Right forelimb (tissue), 1 donor: ENCODE measurements at places on chromosomes 7 and 10.

DNA sequence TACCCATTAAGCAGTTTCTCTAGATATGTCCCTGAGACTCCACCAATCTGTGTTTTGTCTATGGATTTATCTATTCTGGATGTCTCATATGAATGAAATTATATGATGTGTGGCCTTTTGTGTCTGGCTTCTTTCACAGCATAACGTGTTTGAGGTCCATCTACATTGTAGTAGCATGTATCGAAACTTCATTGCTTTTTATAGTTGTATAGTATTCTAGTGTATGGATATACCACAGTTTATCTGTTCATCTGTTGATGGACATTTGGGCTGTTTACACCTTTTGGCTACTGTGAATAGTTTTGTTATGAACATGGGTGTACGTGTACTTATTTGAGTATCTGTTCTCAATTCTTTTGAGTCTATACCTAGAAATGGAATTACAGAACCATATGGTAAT lies 9.6 kb downstream of the KAT6B start:
- no peak for DNase-seq

DNA sequence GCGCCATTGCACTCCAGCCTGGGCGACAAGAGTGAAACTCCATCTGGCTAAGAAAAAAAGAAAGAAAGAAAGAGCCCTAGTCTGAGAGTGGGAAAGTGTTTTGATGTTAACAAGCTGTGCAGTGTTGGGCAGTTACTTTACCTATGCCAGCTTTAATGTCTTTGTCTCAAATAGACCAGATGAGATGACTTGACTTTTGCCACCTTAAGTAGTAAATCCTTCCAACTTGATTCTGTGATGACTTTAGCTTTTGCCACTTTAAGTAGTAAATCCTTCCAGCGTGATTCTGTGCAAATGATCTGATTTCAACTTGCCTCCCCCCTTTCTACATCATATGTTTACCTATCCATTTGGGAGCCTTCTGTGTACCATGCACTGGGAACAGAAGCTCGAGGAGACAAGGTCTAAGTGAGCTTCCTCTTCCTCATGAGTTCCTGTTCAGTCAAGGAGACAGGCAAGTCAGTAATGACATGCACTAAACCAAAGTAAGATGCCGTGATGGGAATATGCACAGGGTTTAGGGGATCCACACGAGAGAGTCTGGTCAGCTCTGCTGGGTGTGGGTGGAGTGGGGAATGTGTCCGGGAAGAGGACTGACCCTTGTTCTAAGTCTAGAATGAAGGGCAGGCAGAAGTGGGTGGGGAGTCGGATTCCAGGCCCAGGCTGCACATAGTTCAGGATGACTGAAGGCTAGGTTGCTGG lies 17.2 kb downstream of the INPP5F start:
- no peak for DNase-seq

DNA sequence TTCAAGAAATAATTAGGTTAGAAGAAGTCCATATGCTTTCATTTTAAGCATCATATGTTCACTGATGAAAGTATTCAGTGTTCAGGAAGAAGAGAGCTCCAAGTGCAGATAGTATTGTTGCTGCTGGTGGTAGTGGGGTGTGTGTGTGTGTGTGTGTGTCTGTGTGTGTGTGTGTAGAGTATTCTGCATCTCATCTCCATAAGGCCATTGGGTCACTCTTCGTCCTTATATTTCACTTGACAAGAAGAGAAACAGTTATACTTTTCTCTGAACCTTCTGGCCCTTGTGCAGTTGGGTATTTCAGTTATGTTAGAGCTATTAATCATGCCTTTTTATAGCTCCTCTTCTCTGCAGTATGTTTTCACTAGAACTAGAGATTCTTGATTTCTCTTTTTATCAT lies 26.2 kb downstream of the ADAM22 start:
- DNase-seq: no peak

GRCh38 chr10:60135020-60135419 lies 228.7 kb upstream of the CCDC6 start:
- DNase-seq: no peak

DNA sequence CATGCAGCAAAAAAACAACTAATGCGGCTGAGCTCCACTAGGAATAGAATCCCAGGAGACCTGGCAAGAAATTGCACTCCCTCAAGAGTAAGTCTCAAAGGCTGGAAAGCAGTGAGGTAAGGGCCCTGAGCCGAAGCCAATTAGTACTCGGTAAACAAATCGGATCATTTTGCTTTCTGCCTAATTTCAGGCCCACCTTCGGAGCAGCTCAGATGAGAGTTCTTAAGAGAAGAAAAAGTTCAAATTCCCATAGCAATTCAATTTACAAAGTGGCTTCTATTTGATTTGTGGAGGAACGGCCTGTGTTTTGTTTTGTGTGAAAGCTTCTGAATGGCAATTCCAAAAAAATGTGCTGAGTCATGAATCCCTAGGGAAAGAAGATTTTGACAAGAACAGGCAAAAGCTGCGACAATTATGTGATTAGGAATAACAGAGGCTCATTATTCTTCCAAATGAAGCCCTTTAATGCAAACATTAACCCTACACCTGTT lies 60.9 kb downstream of the SLC16A9 start:
- DNase-seq: no peak

- no peak for DNase-seq
Observed at GRCh38 chr7:123661765-123662164, 6.1 kb downstream of the LMOD2 start.

DNA sequence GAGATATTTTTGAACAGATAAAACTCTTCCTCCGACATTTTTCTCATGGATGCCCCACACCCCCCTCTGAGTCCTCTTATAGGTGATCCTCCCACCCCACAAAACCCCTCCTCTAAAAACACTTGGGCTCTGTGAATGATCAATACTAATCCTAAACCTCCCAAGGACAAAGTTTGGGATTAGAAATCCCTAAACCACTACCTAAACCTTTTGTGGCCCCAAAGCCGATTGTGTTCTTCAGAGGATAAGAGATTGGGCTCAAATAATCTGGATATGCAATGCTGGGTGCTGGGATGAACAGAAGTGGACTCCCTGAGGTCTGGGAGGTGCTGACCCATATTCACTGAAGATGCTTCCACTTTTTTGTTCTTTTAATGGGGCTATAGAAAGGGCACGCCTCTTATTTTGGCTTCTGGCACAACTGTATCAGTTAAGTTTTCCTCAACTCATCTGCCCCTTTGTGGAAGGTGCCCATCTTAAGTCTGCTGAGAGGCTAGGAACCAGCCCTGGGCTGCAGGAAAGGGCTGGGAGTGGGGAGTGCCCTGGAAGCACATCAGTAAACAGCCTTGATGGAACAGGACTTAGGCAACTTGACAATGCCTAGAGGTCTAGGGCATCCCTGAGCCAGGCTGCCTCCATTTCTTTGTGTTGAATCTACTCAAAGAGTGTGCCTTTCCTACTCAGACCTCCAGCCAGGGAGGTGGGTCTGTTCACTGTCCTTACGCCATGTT lies at the start of gene OPN1SW:
Gene OPN1SW, minus strand, starts transcription at position 51 of the 731 bp plus-strand sequence. Its CDS starts 13 bp downstream, at position 38.
- no peak for DNase-seq

DNA sequence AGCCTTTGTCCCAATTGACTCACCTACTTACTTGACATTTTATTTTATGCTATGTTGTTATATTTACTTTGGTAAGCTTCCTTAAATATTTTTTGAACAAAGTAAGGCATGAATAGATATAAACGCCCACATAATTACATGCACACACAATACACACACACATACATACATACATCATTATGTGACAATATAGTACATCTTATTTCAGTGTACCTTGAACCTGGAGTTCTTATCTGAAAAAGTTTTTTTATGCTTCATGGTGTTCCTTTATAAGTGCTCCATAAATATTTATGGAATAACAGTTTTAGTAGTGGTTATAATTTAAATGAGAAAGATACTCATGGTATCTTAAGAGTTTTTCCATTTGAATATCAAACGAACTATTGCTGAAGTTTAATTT lies 102.8 kb upstream of the MTPN start:
- no peak for DNase-seq

- DNase-seq: no peak
Observed at GRCh38 chr7:23074443-23075261, 30.9 kb upstream of the KLHL7 start.

GRCh38 chr7:50321487-50322067 lies 17.1 kb downstream of the IKZF1 start:
- DNase-seq: no peak
